Mesenchymal stem cell (in vitro differentiated cells and primary cell): ENCODE measurements at places on chromosomes 4 and X.

DNA sequence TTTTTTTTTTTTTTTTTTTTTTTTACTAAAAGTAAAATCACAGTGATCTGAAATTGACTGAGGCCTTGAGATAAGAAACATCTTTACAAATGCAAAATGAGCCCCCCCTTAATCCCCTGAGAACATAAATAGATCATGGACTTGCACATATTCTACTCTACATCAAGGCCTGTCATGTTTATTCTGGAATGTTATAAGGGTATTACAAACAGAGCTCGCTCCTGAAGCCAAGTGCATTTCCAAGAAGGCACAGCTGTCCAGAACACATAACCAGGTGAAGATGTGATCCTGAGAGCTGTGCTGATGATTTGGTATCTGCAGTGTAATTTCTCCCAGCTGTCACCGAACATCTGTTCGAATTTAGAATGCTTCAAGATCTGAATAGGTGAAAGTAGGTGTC is 384.5 kb downstream of the GPAT3 start:
- DNase-seq = no peak

- DNase-seq = no peak
These were observed 32.7 kb upstream of the SLC25A4 start for GRCh38 chr4:185110375-185110823.

DNA sequence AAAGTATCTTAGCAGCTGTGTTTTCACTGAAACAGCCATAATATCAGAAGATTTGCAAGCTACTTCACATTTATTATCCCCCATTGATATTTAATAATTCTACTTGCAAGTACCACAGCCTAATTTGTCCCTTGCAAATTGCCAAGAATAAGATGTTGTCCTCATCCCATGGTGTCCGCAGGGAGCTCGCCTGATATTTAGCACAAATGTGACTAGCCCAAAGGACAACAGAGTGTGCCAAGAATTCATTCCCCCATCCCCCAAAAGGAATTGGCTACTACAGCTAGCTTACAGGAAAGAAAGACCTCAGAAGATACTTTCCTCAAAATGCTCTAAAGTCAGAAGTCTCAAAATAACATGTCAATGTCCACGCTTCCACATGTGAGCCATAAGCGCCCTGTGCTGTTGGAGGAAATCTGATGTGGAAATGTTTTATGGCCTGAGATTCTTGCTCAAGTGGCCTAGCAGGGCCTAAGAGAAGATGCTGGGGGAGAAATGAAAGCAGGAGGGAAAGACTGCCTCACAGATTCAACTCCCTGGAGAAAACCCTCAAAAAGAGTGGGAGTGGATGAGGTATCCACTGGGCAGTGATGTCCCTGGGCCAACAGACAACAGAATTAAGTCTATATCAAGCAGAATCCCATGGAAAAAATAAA is 111.4 kb downstream of the SH3KBP1 start:
- no peak for DNase-seq

DNA sequence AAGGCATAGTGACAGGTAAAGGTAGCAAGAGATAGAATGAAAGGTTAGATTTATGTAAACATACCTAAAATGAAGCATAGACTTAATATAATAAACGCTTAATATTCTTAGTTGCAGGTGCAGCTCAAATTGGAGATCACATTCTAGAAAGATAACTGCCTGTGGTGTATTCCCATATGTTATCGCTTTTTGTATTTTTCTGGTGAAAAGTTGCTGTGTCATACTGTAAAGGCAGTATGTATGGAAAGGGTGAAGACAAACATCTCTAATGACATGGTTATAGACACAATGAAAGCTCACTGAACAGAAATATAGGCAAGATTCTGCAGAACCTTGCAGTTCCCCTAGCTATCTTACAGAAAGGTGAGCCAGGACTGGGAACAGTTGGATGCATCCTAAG is 240.3 kb downstream of the DCLK2 start:
- no peak for DNase-seq

- DNase-seq = peak; percentile 14
These were observed 24.2 kb downstream of the FGFBP1 start for GRCh38 chr4:15914291-15914690.

DNA sequence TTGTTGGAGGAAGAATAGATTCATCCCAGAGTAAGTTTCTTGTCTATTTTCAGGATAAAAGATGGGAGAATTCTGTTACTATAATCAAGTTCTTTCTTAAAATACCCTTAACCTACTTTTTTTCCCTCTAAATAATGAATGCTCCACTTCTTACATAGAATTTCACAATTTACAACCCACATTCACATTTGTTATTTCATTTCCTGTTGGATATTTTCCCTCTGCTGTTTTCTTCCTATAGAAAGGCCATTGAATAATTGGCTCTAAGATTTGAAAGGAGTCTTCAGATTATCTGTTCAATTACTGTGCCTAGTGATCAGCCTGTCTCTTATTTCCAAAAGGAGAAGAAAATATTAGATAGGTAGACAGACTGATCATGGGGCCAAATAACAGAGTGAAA is 79.7 kb downstream of the CPE start:
- DNase-seq = no peak

DNA sequence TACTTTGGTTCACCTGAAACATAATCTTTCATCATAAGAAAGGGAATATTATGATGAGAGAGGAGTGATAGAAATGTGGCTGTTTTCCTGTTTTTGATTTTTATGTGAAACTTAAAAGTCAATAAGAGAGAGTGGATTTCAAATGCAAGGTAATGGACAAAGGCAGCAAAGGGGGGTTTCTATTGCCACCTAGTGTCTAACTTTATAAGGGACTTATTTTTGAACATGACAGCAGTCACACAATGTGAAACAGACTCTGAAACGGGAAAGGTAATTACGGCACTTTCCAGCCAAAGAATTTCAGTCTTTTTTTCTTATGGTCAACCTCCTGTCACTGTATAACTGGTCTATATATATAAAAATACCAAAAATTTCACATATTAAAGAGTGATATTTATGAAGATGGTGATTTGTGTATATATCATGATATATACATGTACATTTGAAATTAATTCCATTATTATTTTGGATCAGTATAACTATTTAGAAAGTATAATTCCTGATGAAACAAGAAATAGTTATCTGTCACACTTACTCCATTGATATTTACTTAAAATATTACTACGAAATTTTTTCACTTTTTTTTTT is 127.1 kb downstream of the FBXO8 start:
- peak; percentile 77 for DNase-seq

DNA sequence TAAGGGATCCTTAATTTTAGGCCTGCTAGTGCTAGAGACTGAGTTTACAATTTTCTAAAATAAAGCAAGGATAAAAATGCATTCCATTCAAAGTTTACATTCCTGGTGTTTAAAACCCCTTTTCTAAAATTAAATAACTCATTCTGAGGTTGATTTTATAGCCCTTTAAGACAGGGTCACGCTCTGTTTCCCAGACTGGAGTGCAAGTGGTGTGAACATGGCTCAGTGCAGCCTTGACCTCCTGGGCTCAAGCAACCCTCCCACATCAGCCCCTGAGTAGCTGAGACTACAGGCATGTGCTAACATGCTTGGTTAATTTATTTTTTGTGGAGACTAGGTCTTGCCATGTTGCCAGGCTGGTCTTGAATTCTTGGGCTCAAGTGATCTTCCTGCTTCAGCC is 6.8 kb upstream of the CDKL2 start:
- DNase-seq = peak; percentile 39

DNA sequence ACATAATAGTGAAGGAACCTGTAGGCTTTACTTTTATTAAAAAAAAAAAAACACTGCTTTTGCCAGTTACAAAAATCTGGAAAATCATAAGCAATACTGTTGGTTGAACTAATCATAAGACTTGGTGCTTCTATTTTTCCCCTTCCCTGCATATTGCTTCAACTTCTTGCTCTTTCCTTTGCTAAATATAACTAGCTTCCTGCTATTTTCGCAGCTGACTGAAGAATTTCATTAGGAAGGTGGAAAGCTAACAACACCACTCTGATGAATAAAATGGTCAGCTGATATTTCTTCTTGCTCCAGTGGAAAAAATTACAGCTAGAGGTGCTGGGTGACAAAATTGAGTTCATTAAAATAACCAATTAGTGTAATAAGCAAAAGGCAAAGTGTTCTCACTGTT is 39.3 kb downstream of the MEPE start:
- no peak for DNase-seq

- no peak for DNase-seq
These were observed 173.2 kb upstream of the TBL1X start for GRCh38 chrX:9291629-9292028.

DNA sequence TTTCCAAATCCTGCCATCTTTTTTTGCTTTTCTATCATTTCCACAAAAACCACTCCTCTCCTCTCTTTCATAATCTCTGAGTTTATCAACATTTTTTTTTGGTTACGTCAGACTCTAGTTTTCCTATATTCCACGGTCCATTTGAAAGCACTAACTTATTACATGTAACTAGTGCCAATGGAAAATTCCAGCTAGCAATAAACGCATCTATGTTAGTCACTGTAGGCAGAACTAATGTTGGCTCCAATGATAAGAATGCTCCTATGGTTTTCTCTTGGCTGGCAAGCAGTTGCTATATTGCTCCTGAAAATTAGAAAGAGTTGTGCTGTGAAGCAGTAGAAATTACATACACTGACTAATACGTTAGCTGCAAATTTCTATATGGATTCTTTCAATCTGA is 634.6 kb upstream of the FTHL17 start:
- DNase-seq = no peak

- DNase-seq = no peak
These were observed 8.4 kb downstream of the BTK start for GRCh38 chrX:101377547-101377946.

GRCh38 chrX:39736216-39737211 is 361.2 kb downstream of the BCOR start:
- peak; percentile 28 for DNase-seq

DNA sequence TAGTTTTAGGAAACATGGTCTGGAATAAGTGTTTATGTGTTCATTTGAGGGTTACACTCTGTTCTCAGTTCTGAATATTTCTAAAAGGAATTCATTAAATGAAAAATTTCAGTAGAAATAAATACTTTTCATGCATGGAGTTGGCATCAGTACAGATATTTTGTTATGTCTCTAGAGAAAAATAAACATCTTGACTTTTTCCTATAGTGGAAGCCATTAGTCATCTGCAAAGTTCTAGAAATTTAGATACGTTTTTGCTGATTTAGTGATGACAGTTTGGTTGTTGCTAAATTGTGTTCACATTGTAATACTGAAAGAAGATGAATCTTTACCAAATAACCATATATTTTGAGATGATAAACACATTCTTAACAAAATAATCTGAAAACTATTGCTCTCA is 268.2 kb upstream of the TEX13A start:
- DNase-seq = no peak
